Activated CD4-positive, alpha-beta T cell treated with anti-CD3 and anti-CD28 coated beads, Interleukin-2, amount 50 U/mL, for 4 hours (primary cell): ENCODE measurements at places on chromosomes 4 and X.

DNA sequence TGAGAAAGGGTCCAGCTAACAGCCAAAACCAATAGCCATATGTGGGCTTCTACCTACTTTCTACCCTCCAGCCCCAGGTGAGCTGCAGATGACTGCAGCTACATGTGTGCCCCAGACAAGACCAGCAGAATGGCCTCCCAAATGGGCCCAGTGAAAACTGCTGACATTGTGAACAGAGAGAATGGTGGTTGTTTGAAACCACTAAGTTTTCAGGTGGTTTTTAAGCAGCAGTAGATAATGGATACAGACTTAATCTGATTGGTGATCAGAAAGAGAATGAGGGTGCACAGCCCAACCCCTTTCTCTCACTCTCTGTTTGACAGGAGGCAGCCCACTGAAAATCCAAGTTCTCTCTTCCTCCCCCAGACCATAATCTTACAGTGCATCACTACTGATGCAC lies 42.5 kb upstream of the BBS12 start:
- no peak for DNase-seq

DNA sequence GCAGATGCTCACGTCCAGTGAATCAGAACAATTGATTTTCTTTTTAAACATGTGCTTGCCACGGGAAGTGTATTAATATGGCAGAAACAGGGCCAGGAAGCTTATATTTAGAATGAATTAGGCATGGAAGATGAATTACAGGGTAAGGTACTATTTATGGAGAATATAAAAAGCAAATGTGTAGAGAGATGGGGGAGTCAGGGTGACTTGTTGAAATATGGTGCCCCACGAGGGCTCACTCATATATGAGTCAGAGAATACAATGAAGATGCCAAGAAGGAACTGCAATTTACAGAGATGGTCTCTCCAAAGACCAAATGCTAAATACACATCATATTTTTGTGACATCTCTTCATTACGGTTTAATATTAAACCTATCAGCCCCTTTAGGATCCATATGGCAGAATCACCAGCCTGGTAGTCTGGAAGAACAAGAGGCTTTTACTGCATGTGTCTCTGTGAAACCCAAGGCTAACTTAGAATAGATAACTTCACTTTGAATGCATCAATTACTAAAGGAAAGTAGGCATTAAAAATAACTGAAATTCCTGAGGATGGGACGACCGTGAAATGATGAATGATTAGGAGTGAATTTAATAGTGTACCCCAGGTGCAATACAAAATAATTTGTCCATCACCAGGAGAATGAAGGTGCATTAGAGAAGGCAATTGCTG lies 385.3 kb downstream of the ARHGAP24 start:
- DNase-seq = no peak

DNA sequence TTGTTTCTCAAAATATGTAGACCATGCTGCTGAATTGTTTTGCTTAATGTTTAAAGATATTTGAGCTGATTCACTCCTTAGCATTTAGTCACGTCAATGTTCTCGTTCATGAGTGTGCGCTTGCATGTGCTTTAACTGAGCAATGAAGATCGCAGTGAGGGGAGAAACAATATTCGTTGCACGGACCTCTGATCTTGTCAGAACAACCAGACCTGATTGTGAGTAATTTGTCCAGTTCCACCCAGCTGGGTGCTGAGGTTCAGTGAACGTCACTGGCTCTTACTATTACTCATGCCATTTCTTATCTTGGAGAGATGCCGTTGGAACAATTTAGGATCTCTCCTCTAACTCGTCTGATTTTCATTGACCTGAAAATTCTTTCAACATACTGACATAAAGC lies 15.0 kb upstream of the PRKX start:
- DNase-seq = no peak

DNA sequence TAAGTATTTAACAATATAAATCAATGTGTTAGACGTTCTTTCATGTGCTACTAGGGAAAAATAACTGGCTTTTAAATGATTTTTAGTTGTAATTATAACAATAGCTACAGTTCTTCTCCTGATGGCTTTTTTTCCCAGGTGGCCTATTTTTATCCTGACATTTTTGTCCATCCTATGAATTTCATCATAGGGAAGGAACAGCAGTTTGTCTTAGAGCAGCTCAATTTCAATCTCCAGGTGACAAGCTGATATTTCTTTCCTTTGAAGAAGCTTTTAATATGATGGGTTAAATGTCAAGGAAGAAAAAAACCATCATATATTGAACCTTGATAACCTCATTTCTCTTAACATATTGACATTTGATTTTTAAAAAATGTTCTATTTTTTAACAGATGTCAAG lies 163.0 kb upstream of the AGA start:
- DNase-seq = no peak

DNA sequence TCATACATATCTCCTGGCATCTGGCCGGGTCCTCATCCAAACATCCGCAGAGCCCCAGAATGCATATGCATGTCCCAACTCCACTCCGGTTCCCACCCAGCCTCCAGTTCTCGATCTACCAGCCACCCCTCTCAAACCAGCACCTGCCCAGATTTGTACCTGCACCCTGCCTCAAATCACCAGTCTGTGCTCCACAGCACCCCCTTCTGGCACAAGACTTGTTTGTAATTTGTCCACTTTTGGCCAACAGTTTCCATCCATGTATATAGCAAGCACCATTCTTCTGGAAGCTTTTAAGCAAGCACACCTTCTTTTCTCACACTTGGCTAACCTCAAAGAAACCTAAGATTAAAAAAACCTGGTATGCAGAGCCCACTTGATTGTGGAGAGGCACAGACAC lies 644.1 kb downstream of the MID1IP1 start:
- DNase-seq = peak; percentile 48

DNA sequence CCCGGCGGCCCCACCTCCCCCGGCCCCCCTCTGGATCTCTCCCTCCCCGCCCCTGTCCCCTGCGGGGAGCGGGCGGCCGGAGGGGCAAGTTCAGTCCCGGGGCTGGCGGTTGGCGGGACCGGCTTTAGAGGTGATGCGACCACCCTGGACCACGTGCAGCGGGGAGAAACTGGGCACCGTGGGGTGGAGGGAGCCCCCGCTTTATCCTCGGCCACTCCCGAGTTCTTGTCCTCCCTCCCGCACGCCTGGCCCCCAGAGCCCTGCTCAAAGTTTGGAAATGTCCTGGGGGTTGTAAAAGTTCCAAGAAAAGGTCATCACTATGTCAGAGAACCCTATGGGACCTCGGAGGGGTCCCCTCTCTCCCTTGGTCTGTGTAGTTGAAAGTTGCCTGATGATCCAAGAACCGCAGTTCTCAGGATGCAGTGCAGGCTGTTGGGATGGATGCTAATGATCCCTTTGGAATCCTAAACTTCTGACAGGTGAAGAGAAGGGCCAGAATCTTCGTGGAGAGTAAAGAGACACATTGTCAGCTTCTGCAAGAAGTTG lies 411 bp upstream of the VEGFC start:
- no peak for DNase-seq

GRCh38 chr4:15375667-15376066 lies 52.2 kb upstream of the C1QTNF7 start:
- no peak for DNase-seq

DNA sequence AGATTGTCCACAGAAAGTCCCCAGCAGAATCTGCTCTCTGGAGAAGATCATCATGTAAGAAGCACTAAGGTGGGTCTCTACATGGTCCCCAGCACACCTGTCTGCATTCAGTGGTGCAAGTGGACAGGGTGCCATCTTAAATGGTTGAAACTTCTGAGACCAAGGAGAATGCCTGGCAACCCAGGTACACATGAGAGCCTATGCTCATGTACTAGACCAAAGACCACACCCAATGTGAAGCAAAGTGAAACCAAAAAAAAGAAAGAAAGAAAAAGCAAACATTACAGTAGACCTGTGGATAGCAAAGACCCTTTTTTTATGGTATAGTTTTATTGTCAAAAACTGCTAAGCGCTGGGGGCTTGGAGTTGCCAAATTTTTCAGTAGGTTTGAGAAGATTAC lies 15.0 kb downstream of the CD40LG start:
- no peak for DNase-seq

- no peak for DNase-seq
Observed at GRCh38 chrX:150906694-150907093, 8.2 kb upstream of the CD99L2 start.

GRCh38 chrX:29435396-29435795 lies 780.0 kb upstream of the MAGEB2 start:
- DNase-seq = no peak

GRCh38 chr4:52657618-52658501 lies 1.2 kb downstream of the USP46 start:
- DNase-seq = no peak

GRCh38 chr4:188127214-188127874 lies 11.9 kb upstream of the TRIML1 start:
- DNase-seq = no peak

DNA sequence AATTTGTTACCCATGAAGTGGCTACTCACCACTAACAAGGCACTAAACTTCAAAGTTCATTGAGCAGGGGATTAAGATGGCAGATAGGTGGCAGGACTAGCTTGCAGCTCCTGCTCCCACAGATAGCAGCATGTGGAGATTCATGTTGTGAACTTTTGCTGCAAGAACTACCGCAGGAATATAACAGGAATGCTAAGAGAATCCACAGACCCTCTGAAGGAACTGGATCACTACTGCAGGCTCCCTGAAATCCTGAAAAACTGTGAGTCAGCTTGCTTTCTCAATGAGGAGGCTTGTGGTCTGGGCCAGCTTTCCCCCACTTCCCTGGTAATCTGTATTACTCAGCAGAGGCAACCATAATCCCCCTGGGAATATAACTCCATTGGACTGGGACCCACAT lies 118.5 kb upstream of the VCX2 start:
- DNase-seq = no peak

DNA sequence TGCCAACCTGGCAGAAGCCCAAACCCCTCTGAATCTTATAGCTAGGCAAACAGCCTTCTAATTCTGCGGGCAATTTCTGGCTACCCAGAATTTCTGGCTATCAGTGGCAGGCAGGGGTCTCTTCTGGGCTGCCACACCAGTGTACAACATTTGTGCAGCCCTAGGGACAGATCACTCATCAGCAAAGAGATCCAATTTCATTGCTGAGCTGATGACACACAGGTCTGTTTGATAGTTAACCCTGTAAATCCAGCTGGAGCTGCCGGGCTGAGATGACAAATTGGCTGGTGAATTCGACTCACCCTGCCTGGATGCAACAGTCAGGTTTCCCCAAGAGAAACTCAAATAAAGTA lies 2.4 kb downstream of the MID1 start:
- no peak for DNase-seq

GRCh38 chr4:5710961-5711478 lies at the start of gene EVC:
EVC (plus strand) TSS chr4:5711201; CDS start chr4:5711381, 180 bp downstream.
- DNase-seq = no peak

DNA sequence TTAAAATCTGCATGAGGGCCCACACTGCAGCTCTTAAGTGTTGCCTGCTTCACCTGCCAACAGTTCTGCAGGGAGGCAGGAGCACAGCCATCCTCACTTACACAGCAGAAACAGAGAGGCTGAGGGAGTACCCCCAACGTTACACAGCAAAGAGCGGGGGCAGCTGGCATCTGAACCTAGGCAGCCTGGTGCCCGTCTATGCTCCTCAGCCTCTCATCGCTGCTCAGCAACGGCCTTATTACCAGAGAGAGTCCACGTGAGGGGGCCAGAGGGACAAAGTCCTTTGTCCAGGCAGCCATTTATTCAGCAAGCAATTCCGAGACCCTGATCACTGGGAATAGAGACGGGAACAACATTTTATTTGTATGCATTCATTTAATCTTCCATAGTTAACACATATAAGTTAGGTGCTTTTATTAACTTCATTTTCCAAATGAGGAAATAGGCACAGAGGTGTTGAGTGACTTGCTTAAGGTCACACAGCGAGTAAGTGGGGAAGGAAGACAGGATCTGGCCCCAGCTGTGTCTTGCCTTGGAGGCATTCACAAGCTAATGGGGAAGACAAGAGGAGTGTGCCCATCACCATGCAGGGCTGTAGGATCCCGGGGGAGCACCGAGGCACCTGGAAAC lies 52.2 kb upstream of the SORCS2 start:
- no peak for DNase-seq

DNA sequence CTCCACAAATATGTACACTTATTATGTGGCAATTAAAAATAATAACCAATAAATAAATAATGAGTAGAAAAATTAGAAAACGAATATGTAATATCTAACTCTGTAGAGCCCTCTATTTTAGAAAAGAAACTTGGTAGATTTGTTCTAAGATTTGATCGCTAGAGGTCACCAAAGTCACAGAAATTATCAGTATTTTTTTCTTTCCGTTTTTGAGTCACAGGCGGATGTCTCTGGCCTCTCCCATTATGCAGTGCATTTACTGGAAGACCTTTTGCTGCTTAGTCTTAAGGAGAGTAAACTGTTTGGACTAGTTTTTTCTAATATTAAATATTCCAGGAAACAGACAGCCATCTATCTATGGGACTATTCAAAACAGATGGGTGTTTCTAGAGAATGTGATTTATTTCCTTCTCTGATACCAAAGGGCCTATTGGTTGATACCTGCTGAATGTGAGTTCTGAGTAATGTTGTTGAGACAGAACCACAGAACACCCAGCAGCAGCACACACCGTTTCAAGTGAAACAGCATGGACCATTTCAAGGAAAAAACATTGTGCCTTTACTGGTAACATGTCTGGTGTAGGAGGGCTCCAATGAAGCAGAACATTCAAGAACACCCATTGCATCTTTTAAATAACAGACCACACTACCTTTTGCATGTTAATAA lies 34.0 kb upstream of the GYPA start:
- no peak for DNase-seq

GRCh38 chr4:79575709-79576428 lies 167.8 kb upstream of the GK2 start:
- no peak for DNase-seq

GRCh38 chrX:119427024-119427794 lies 28.1 kb downstream of the SLC25A43 start:
- DNase-seq = no peak

DNA sequence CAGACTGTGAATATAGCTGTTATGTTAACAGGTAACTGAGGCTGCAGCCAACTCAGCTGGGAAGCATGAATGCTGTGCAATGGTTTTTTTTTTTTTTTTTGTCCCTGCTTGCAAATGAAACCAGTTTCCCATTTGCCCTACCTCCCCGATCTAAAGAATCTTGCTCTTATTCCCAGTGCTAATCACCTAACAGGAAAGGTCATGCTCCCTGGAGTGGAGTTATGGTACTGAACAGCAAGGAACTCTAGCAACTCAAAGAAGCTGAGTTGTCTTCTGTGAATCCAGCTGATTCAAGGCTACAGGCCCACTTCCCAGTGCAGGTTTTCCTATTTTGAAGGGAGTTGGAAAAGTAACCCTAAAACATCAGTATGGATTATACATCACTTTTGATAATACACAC lies 52.1 kb downstream of the HTR2C start:
- DNase-seq = no peak

GRCh38 chr4:84573385-84574068 lies 9.4 kb upstream of the CDS1 start:
- DNase-seq = no peak

DNA sequence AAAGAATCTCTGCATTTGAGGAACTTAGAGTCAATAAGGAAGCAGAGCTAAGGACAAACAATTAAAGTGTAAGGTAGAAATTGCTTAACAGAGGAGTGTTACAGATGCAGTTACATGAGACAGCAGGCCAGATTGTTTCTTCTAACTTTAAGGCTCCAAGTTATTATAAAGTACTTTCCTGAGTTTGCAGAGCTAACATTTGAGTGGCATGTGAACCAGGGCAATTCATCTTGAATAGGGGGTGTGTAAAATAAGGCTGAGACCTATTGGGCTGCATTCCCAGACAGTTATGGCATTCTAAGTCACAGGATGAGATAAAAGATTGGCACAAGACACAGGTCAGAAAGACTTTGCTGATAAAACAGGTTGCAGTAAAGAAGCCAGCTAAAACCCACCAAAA lies 7.6 kb upstream of the LNX1 start:
- no peak for DNase-seq
